D721Med (cell line): ENCODE measurements at places on chromosomes 6 and 20.

- DNase-seq: no peak
Measured at GRCh38 chr6:108541843-108542759, 18.6 kb upstream of the FOXO3 start.

DNA sequence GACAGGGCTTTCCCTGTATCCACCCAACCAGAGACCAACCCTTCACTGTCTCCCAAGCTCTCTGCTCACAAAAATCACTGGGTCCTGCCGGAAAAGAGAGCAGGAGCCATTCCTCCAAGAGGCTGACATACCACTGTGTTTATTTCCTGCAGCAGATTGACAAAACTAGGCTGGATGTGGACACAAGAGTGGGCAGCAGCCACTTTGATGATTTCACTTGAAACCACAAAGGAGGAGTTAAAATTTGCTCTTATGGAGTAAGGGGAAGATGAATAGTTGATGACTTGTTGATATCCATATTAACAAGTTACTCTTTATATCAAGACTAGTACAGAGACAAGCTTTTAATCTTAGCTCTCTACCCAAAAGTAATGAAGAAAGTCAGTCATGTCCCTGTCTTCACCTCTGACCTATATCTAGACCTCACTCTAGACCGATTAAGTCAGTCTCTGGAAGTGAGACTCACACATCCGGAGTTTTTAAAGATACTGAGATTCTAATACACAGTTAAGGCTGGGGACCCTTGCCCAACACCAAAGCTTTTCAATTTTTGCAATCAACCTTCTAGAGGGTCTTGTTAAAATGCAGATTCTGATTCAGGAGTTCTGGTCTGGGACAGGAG, 73.8 kb downstream of the SCML4 start:
- DNase-seq: no peak

GRCh38 chr6:11975353-11975977, 36.6 kb upstream of the HIVEP1 start:
- no peak for DNase-seq

GRCh38 chr6:78781001-78781400, 86.3 kb upstream of the IRAK1BP1 start:
- no peak for DNase-seq

DNA sequence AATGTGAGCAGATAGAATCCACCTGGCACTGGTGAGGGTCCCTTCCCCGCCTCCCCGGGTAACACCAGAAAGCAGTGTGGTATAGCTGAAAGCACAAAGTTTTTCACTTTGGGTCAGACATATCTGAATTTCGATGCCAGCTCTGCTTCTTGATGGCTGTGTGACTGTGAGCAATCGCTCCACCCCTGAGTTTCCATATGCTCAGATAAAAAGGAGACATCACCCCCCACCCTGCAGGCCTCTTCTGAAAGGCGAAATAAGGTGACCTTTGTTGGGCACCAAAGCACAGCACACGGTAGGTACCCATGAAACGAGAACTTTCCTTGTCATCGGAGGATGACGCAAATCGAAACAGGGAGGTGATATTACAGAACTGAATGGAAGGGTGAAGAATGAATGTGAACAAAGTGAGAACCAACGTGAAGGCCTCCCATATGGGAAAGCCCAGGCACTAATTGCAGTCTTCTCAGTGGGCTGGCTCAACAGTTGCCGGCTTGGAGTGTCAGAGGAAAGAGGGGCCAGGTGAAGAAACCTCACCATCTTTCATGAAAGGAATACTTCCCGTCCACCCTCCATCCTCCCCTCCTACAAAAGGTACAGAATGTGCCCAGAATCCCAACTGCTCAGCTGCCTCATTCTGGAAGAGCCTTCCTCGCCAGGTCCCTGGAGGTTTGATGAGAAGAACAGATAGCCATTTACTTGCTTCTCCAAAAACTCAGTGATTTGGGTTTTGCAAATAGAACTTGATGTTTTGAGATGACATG, 61.8 kb downstream of the NFATC2 start:
- no peak for DNase-seq

- no peak for DNase-seq
Measured at GRCh38 chr6:158322400-158322723, 10.1 kb downstream of the TULP4 start.

GRCh38 chr6:131519670-131520436, 53.2 kb upstream of the ARG1 start:
- DNase-seq: no peak

DNA sequence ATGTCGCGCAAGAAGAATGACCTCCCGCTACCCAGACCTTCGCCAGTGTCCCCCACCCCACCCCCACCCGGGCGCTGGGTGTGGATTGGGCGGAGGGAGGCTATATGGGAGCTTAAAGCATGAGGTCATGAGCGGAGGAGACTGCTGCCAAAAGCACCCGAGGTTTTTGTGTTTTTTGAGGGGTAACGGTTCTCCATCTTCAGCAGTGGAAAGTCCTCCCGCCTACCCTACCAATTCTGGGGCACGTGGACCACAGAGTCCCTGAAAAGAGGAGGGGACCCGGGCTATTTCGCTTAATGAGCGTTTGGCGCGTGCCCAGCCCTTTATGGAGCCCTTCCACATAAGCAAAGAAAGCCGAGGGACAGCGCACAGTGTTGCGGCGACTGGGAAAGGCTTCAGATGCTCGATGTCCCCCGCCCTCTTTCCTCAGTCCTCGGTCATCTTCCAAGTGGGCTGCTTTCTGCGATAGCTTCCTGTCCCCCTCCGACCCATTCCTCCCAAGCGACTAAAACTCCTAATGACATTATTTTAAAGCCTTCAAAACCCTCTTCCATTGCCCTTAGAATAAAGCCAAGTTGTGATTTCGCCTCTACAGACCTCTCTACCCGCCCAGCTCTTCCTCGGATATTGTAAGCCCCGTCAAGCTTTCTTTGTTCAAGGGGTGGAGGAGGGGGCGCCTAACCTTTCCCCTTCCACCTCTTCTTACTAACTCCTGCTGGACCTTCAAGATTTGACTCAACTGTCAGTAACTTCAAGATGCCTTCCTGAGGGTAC, 2.1 kb upstream of the TRERF1 start:
- DNase-seq: no peak

DNA sequence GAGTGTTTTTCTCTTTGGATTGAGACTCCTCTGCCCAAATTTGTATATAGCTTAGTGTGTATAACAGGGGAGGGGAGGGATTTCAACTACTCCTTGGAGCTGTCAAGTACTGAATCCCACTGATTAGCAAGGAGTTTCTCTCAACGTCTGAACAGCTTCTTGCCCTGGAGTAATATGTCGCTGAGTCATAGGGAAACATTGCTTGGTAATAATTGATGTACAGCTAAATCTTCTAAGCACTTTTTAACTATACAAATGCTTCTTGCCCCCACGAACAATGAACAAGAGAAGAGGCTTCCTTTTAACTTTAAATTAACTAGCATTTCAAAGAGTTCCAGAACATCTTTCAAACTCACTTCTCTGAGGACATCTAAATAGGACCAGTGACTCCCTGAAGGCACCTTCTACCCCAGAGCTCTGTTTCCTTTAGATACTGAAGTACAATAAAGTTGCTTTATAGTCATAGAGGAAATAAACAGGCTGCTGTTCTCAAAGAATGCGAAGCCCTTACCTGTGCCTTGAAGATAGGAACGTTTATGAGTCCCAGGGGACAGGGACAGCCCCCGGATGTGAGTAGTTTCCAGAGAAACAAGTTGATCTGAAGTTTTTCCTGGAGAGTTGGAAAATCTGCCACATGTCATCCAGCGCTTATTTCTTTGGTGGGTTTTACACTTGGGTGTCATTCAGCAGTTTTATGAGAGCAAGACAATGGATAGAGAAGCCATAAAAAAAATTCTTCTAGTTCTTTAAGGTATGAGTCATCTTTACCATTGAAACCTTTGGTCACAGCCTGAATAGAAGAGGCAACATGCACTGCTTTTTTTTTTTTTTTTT, 462.5 kb upstream of the BTBD3 start:
- DNase-seq: no peak

DNA sequence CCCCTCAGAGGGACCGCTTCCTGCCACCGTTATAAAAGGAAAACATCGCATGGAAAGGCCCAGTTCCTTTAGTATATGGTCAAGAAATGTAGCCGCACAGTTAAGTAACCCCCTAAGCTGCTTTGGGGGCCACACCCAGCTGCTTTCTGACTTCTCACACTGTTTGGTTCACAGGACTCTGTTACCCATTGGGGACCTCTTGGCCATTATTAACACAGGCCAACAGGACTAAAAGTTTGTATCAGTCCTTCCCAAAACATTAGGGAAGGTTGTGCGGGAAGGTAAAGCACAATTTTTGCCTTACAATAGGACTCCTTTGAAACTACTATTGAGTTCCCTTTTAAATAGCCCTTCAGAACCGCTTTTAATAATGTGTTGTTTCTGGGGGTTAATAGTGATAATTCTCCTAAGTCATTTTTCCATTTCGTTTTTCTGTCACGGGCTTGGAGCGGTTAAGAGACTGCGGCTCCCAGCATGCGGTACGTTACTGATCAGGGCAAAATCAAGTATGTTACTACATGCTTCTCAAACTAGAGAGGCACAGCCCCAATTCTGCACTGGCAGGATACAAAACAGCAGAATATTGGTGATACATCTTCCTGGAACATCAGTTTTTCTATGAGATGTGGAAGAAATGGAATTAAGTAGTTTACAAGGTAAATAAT, 668 bp upstream of the RPP40 start:
- DNase-seq: no peak

- no peak for DNase-seq
Measured at GRCh38 chr6:31403283-31404060, at the start of gene MICA. Gene MICA, plus strand, starts transcription at chr6:31403595. Its CDS starts 38 bp downstream, at chr6:31403633.

DNA sequence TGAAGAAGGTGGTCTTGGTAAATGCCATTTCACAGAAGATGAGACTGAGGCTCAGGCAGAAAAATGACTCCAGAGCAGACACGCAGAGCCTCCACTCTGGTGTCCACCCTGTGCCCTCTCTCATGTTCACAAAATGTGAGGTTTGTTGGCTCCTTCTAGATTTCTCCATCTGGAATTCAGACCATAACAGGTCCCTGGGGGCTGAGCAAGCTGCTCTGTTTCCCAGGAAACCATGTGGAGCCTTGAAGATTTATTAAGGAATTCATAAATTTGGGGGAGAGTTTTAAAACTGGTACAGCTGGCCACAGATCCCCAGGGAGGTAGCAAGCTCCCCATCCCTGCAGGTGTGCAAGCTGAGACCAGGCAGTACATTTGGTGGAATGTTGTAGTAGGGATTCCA, 38.8 kb upstream of the SIRPA start:
- DNase-seq: no peak

- DNase-seq: no peak
Measured at GRCh38 chr6:154276810-154277628, 79.6 kb downstream of the IPCEF1 start.
